ENCODE measurements at places on chromosomes 12 and 14. TPM values are rescaled to one million over a fixed set of nuclear protein-coding genes. Genes with fewer than 3 reads are reported as not detected.

- DNase-seq = no peak
Measured at GRCh38 chr12:28578361-28578760, 388.1 kb downstream of the CCDC91 start.

- no peak for DNase-seq
Measured at GRCh38 chr12:5524116-5524768, 92.3 kb downstream of the NTF3 start.

DNA sequence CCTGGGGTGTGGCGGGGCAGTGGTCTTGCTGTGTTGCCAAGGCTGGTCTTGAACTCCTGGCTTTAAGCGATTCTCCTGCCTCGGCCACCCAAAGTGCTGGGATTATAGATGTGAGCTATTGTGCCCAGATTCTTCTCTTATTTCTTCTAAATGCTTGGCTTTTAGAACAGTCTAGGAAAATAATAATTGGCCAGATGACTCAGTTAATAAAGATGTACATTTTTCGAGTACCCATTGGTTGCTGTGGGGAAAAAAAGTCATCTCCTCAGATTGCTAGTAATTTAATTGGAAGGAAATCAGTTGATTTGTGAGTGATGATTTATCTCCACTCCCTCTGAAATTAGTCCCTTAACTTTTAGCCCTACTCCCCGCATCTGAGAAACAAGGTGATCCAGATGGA is 45.5 kb downstream of the CHST11 start:
- DNase-seq = no peak

- no peak for DNase-seq
Measured at GRCh38 chr14:31235462-31235861, 27.9 kb upstream of the HECTD1 start.

DNA sequence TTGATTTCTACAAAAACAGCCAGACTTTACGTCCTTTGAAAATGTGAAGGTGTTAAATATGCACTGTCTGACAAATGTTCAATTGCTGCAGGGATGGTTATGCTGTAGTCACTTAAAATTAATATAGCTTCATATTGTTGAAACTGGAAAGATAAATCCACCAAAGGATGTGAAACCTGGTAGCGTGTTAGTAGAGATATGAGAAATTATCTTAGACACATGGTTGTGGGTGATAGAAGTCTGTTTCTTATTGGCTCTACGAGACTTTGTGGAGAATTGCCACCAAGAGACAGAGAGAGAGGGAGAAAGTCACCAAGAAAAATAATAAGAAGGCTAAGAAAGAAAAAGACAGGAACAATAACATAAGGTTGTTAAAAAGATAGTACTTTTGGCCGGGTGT is 2.6 kb upstream of the CAPRIN2 start:
- no peak for DNase-seq

GRCh38 chr14:94305620-94306019 is 12.6 kb upstream of the SERPINA10 start:
- no peak for DNase-seq

- no peak for DNase-seq
Measured at GRCh38 chr12:119781804-119782203, 95.3 kb downstream of the CIT start.

DNA sequence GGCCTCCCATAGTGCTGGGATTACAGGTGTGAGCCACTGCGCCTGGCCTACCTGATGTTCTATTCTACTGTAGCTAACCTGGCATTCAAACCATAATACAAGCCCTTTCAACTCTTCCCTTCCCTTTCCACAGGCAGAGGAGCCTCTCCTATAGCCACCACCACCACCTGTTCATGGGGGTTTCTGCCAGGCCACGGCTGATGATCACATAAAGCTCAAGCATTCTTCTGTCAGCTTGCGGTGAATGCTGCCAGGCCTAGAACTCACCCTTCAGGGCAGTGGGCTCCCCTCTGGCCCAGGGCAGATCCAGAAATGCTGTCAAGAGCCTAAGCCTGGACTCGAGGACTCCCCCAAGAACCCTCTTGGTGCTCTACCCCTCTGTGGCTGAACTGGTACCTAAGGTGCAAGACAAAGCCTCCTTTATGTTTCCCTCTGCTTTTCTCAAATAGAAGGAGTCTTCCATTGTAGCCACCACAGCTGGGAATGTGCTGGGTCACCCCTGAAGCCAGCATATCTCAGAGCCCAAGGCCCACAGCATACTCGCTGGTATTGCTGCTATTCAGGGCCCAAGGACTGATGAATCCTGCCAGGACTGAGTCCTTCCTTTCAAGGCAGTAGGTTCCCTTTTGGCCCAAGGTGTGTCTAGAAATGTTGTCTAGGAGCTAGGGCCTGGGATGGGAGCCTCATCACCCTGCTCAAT is 3.4 kb upstream of the DLGAP5 start:
- DNase-seq = no peak

- DNase-seq = peak; percentile 94
Measured at GRCh38 chr12:120598674-120599463, 17.7 kb upstream of the POP5 start.

DNA sequence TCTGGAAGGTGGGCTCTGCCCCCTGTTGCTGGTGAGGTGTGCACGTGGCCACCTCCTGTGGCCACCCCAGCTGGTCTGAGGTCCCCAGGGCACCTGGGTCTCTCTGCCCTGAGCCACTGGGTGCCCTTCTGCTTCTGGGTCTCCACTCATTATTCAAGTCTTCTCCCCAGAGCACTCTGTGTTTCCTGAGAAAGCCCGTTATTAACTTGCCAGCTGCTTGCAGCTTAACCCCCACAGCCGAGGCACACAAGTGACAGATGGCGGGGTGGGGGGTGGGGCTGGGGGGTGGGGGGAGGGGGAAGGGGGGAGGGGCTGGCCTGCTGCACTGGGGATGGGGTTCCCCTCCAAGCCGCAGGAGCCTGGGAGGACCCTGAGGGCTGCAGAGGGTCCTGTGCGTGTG is 40.5 kb downstream of the FBRSL1 start:
- DNase-seq = no peak

DNA sequence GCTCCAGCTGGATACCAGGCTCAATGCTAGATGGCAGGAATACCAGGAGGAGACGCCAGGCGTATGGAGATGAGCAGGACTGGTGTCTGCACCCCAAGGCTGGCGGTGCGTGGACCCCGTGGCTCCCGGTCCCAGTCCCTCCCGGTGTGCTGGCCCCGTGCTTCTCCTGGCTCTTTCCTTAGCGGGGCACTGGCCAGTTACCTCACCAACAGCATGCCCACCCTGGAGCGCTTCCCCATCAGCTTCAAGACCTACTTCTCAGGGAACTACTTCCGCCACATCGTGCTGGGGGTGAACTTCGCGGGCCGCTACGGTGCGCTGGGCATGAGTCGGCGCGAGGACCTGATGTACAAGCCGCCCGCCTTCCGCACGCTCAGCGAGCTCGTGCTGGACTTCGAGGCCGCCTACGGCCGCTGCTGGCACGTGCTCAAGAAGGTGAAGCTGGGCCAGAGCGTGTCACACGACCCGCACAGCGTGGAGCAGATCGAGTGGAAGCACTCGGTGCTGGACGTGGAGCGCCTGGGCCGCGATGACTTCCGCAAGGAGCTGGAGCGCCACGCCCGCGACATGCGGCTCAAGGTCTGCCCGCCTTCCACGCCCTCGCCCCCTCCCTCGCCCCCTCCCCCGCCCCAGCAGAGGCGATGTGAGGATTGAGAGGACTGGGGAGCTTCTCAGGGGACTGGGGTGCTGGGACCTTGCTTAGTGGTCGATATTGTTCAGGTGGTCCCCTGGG is 14.6 kb downstream of the VASH1 start:
- DNase-seq = no peak

DNA sequence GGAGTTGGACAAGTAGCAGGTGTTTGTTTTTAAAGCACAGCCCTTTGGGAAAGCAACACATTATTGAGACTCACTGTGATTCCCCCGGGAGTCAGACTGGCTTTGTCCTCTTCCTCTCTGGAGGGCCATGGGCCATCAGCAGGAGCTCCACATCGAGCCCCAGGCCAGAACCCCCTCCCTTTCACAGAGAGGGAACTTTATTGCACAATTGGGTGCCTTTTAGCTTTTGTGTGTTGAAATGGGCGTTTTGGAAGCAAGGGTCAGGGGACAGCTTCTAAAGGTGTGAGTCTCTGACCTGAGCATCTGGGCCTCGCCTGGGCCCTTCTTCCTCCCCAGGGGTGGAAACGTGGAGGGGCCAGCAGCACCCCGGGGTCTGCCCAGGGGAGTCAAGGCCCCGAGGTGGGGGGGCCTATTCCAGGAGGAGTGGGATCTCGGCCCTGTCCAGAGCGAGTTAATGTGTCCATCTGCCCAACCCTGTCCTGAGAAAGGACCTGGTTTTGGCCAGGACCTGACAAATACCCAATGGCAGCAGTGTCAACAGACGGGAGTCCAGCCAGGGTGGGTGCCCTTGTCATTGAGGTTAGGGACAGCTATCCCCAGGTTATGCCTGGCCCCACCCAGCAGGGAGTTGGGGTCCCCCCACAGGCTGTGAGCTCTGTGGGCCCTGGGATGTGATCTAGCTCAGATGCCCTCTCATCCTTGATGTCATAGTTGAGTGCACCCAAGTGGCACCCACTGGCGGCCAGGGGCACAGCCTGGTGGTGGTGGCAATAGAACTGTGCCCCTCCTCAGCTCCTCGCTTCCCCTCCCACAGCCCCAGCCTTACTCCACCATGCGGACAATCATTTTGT is 37.1 kb downstream of the SLC8B1 start:
- no peak for DNase-seq

GRCh38 chr12:55742719-55743405 is at the start of gene GDF11:
Gene GDF11 (plus strand): TSS chr12:55743122. CDS start chr12:55743317, 195 bp downstream.
- DNase-seq = peak; percentile 35

DNA sequence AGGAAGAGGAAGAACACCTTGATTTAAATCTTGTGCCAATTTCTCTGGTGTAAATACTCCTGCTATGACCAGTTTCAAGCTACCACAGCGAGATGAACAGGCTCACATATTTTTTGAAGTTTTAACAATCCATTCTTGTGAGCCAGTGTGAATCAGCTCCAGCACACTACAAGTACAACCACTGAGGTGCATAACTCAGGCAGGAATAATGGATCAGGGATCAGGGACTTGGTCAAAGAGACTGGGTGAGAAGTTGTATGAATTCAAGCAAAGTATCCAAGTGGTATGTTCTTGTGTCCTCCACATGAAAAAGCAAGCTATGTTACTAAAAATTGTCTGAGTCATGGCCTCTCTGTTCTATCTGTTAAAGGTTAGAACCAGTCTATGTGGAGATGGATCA is 35.2 kb upstream of the KITLG start:
- DNase-seq = no peak

- DNase-seq = no peak
Measured at GRCh38 chr12:12893438-12893837, 2.1 kb downstream of the GPRC5A start.

- DNase-seq = no peak
Measured at GRCh38 chr12:26800858-26801257, 32.1 kb downstream of the ITPR2 start.

DNA sequence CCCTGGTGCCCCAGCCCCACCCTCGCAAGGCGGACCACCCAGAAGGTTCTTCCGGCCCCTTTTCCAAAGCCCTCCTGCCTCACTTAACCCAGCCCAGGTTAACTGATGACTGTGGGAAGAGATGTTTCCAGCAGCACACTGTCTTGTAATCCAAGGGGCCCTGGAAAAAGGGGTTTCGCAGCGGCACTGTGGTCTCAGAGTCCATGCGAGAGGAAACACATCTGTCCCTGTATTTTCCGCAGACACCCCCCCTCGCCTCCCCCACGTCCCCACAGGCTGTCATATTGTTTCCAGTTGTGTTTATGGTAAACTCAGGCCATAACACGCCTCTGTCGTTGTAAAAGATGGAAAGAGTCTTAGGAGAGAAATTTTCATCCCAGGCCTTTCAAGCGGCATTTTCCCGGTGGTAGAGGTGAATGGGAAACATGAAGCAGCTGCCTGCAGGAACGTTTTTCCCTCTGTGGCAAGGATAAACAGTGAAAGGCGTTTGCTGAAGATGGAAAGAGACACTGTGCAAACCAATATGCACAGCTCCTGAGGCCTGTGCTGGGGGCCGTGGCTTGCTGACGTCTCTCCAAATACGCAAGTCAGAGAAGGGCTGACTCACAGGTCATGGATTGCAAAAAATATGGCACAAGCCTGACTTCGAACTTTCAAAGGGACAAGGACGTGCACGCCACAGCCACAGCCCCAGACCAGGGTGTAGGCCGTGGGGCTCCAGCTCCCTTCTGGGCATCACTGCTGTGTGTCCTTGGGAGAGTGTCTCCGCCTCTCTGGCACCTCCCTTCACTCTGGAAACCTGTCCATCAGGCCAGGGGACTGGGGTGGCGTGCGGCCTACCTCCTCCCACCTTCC is 22.5 kb upstream of the FZD10 start:
- no peak for DNase-seq

GRCh38 chr12:19542606-19543005 is 103.3 kb downstream of the AEBP2 start:
- no peak for DNase-seq

- DNase-seq = peak; percentile 79
Measured at GRCh38 chr14:67426983-67427606, 15.1 kb upstream of the PLEK2 start.

DNA sequence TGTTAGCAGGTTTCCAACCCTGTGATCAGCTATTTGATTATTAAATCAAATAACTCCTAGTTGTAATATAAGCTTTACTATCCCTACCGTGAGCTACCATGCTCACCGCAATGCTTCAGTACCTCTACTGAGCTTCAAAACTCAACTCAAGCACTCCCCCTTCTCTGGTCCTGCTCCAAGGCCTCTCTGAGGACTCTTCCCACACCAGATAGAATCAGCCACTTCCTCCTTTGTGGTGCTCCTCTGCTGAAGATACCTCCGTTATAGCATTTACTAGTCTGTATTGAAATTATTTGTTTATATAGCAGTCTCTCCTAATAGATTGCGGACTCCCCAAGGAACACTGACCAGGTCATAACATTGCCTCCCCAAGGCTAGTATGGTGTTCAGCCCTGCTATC is 17.5 kb downstream of the AREL1 start:
- no peak for DNase-seq

- no peak for DNase-seq
Measured at GRCh38 chr14:49882826-49883694, 9.8 kb upstream of the ARF6 start.

DNA sequence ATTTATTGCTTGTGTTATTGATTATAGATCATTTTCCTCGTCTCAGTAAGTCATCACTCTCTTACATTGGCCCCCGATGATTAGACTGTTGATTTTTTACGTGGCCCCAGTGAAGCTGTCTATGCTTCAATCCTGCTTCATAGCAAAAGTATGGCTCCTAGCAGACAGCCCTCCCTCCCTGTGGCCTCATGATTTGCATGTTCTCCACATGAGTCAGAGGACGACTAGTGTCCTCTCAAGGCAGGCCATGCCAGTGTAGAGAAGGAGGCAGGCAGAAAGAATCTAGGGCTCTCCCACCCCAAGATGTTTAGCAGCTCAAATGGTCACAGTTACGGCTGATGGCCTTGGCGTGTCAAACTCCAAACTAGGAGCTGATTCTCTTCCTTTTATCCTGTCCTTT is 59.6 kb downstream of the FIGNL2 start:
- peak; percentile 67 for DNase-seq

- DNase-seq = no peak
Measured at GRCh38 chr12:124441443-124442194, 125.8 kb downstream of the NCOR2 start.

GRCh38 chr14:61588419-61588901 is 106.9 kb upstream of the HIF1A start:
- peak; percentile 87 for DNase-seq

SLC10A1 gene
- total RNA-seq = not detected

KRT85 gene
- total RNA-seq = not detected

RNASE2 gene
- total RNA-seq = not detected

NAV3 gene
- total RNA-seq = 9.2 TPM

TMEM132D gene
- total RNA-seq = 0.05 TPM

TSHR gene
- 0.50 TPM for total RNA-seq

C12orf50 gene
- not detected for total RNA-seq

IAPP gene
- not detected for total RNA-seq

C14orf132 gene
- total RNA-seq = 0.87 TPM

GALNT9 gene
- total RNA-seq = 0.35 TPM

TCL1B gene
- not detected for total RNA-seq

AVPR1A gene
- total RNA-seq = 0.05 TPM

KCNK10 gene
- not detected for total RNA-seq
